ENCODE measurements at places on chromosomes 1 and 21. TPM values are rescaled to one million over a fixed set of nuclear protein-coding genes. Genes with fewer than 3 reads are reported as not detected.
A peak's percentile ranks its signal among the peaks of the same experiment; 100 is the strongest.

DNA sequence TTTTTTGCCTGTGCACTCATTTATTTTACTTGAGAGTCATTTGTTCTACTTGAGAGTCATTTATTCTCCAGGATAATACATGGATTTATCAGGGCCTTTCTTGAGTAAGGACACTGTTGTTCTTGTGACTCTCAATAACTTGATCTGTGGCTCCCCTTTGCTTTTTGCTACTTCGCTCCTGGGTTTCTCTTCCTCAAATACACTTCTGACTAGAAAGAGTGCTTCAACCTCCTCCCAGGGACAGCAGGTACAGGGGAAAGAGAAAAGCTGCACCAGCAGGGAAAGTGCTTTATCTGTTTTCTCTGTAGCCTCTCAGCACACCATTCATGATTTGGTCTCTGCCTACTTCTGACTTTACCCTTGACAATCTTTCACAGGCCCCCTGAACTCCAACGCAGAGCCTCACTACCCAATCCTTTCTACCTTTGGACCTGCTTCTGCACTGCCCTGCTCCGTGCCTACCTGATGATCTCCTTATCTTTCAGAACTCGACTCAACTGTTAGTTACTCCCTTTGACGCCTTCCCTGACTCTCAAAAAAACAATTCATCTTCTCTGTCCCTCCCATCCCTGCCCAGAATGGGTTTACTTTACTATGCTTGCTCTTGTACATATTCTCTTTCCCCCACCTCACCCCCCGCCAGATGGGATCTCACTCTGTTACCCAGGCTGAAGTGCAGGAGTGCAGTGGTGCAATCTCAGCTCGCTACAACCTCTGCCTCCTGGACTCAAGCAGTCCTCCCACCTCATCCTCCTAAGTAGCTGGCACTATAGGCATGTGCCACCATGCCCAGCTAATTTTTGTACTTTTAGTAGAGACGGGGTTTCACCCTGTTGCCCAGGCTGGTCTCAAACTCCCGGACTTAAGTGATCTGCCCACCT, 15.6 kb upstream of the PIGM start:
- peaks cover 8% of the 10 kb centered on the region for H3K27me3 ChIP-seq
- DNase-seq, result no peak
- peaks cover 14% of the 10 kb centered on the region for H3K4me1 ChIP-seq

TMEM125 gene
- not detected for total RNA-seq

- H3K4me3 ChIP-seq, result no peak overlapping the region
- H3K27ac ChIP-seq, result no peak overlapping the region
- peaks cover 13% of the 10 kb centered on the region for H3K4me1 ChIP-seq
These were observed 27.7 kb downstream of the PTPRF start for GRCh38 chr1:43558346-43558841.

DNA sequence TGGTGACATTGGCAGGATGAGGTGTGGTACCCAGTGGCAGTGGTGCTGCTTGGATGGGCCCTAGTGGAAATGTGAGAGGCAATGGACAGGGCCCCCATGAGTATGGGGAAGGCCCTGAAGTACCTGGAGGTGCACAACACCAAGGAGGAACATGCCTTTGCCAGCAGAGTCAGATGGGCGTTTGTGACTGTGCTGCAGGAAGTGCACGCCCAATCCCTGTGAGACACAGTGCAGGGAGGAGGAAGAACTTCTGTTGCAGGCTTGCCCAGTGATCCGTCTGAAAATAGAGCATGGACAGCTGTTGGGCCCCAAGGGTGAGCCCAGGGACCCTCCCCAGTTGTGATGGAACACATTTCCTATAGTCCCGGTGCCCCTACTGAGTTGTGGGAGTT, 42.7 kb downstream of the GJA5 start:
- no peaks in the 10 kb centered on the region for H3K4me1 ChIP-seq
- H3K27ac ChIP-seq, result no peak overlapping the region
- H3K4me3 ChIP-seq, result no peak overlapping the region
- no peak for DNase-seq
- H3K36me3 ChIP-seq, result no peaks in the 10 kb centered on the region
- H3K27me3 ChIP-seq, result peaks cover 2% of the 10 kb centered on the region

DNA sequence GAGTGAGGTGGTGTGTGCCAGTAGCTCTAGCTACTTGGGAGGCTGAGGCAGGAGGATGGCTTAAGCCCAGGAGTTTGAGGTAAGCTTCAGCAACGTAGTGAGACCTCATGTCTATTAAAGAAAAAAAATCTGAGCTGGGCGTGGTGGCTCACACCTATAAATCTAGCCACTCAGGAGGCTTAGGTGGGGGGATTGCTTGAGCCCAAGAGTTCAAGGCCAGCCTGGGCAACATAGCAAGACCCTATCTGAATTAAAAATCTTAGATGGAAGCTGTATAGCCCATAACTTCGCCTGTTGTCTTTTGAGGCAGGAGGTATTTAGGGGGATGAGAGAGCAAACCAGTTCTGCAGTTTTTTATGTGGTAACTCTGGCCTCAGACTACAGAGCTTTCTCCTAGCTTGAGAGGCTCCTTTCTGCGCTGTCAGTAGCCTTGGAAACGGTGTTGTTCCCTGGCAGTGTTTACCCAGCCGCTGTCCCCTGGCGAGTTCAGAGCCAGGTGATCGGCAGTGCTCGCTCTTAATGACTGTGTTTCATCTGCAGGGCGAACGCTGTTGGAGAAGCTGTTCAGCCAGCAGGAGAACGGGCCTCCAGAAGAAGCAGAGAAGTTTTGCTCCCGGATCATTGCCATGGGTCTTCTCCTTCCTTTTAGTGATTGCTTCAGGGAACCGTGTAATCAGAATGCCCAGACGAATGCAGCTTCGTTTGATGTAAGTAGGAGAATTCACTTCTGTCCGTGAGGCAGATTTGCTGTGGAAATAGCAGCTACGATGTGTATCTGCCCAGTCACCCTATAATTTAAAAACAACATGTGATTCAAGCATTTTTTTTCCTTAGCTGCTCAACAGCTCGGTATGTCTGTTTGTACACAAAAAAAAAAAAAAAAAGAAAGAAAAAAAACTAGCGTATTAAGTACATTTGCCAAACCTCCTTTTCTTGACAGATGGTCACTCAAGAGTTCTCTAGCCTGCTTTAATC, 31.2 kb downstream of the FMN2 start:
- H3K4me3 ChIP-seq, result no peak overlapping the region
- H3K27me3 ChIP-seq, result peaks cover 2% of the 10 kb centered on the region

- no peak for DNase-seq
- no peaks in the 10 kb centered on the region for H3K4me1 ChIP-seq
- H3K27me3 ChIP-seq, result no peaks in the 10 kb centered on the region
- no peak overlapping the region for H3K4me3 ChIP-seq
- peaks cover 10% of the 10 kb centered on the region for H3K36me3 ChIP-seq
These were observed 134.5 kb downstream of the ATP5PO start for GRCh38 chr21:33781121-33781520.

DNA sequence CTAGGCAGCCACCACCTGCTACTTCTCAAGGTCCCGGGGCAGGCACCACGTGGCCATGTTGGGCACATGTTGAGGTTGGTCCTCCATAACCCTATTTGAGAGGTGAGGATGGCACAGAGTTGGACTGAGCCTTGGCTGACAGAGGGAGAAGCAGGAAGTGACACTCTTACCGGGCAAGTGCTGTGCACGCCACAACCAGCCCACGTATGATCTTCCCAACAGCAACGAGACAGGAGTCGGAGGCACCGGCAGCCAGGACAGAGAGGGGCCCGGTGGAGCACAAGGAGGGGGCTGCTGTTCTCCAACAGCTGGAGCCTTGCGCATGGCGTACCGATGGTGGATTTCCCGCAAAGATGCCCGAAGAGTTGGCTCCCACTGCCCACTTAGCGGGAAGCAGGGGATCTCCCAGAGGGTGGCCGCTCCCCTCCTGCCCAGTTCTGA, 3.4 kb downstream of the CLEC20A start:
- no peaks in the 10 kb centered on the region for H3K4me1 ChIP-seq
- no peak overlapping the region for H3K27ac ChIP-seq
- no peak for DNase-seq
- H3K27me3 ChIP-seq, result peaks cover 3% of the 10 kb centered on the region

DNA sequence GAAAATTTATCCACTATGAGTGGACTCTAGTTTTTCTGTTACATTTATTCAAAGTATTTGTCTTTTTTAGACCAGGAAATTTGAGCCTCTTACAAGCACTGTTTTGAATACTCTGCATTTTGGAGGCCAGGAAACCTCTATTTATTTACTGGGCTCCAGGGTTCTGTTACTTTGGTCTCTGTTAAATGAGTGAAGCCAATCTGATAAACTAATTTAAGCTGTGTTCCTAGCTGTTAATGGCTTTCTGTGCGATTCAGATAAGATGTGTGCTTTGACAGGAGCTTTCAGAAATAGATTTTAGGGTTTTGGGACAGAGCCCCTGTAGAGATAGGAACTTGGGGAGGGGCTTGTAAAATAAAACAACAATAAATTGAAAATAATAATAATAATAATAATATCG, 23.9 kb downstream of the ACKR1 start:
- H3K4me3 ChIP-seq, result no peak overlapping the region
- peaks cover 4% of the 10 kb centered on the region for H3K4me1 ChIP-seq
- H3K36me3 ChIP-seq, result no peaks in the 10 kb centered on the region

DNA sequence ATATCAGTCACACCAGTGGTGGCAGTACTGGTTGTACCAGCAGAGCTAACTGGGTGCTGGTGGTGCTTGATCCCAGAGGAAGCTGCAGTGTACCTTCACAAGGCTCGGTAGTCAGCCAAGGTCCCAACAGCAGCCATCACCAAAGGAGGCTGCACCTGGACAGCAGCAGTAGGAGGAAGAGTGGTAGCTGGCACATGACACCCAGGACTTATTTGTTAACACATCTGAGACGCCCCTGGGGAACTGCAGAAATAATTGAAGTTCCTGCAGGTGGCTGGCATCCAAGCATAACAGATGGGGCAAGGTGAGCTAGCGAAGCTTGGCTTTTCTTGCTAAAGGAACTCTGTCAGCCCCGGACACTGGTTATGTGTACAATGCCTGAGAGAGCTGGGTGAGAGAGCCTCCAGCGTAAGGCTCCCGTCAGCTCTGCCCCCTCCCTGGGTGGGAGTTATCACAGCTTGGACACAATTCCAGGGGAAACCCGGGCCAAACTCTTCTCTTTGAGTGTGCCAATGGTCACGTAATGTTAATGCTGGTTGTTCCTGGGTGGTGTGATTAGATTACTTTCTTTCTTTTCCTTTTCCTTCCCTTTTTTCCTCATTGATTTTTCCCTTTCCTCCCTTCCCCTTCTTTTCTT, 29.1 kb upstream of the PARP1 start:
- H3K36me3 ChIP-seq, result peaks cover 9% of the 10 kb centered on the region
- DNase-seq, result no peak
- no peak overlapping the region for H3K4me3 ChIP-seq
- H3K27ac ChIP-seq, result no peak overlapping the region
- H3K4me1 ChIP-seq, result peaks cover 12% of the 10 kb centered on the region
- peaks cover 10% of the 10 kb centered on the region for H3K27me3 ChIP-seq

DNA sequence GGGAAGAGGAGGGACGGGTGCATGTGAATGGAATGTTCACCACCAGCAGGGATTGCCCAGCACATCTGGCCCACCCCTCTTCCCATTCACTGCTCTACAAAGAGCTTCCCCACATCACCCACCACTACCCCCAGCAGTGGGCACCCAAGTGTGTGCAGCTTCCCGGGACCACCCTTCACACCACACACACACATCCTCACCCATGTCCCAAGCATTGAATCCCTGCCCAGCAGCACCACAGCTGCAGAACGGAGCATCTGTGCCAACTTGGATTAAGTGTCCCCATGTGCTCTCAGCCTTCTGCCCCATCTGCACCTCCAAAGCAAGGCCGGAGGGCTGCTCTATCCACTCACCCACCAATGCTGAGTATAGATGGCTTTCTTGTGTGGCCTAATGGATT, 141.4 kb downstream of the PSMG1 start:
- peaks cover 2% of the 10 kb centered on the region for H3K4me1 ChIP-seq
- H3K27ac ChIP-seq, result no peak overlapping the region
- H3K36me3 ChIP-seq, result peaks cover 5% of the 10 kb centered on the region
- no peaks in the 10 kb centered on the region for H3K27me3 ChIP-seq
- H3K4me3 ChIP-seq, result no peak overlapping the region
- no peak for DNase-seq

- H3K36me3 ChIP-seq, result no peaks in the 10 kb centered on the region
- no peaks in the 10 kb centered on the region for H3K27me3 ChIP-seq
- H3K4me1 ChIP-seq, result peaks cover 6% of the 10 kb centered on the region
- DNase-seq, result peak; percentile 37
These were observed 83.3 kb downstream of the CDC42BPA start for GRCh38 chr1:227234998-227235405.

PSRC1 gene
- 13.9 TPM for total RNA-seq

DNA sequence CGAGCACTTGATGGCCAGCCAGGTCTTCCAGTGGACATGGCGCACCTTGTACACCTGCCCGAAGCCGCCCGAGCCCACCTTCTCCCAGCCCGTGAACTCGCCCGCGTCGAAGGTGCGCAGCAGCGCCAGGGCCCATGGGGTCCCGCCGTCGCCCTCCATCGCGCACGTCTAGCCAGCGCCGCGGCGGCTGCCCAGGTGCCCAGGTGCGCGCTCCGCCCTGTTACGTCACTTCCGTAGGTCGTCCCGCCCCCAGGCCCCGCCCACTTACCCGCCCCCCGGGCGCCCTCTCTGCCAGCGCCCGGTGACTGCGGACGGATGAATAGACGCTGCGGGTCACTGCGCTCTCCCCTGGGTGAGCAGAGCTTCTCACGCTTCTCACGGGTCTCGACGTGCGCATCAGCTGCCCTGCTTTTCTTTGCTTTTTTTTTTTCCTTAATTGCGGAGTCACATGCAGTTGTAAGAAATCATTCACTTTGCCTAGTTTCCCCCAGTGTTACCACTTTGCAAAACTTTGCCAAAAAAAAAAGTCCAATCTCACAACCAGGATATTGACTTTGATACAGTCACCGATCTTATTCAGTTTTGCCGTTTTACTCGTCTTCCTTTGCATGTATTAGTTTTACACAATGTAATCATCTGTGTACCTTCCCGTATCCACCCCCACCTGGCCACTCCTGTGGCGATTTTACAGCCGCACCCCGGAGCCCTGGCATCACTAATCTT, at the start of gene RIPK4:
TSS of gene RIPK4 (minus strand) at position 170 of the 723 bp plus-strand sequence. CDS start at position 159, 11 bp downstream.
- H3K4me3 ChIP-seq, result peak within 1 kb of the TSS; percentile 89
- H3K4me1 ChIP-seq, result peaks cover 31% of the 10 kb centered on the region
- peaks cover 4% of the 10 kb centered on the region for H3K36me3 ChIP-seq
- H3K27ac ChIP-seq, result peak within 1 kb of the TSS; percentile 31
- DNase-seq, result peak; percentile 78

- H3K27ac ChIP-seq, result no peak overlapping the region
- H3K4me3 ChIP-seq, result no peak overlapping the region
- peaks cover 4% of the 10 kb centered on the region for H3K27me3 ChIP-seq
- H3K36me3 ChIP-seq, result no peaks in the 10 kb centered on the region
- no peak for DNase-seq
- peaks cover 1% of the 10 kb centered on the region for H3K4me1 ChIP-seq
These were observed 102.0 kb downstream of the CRYAA start for GRCh38 chr21:43270800-43271301.

DNA sequence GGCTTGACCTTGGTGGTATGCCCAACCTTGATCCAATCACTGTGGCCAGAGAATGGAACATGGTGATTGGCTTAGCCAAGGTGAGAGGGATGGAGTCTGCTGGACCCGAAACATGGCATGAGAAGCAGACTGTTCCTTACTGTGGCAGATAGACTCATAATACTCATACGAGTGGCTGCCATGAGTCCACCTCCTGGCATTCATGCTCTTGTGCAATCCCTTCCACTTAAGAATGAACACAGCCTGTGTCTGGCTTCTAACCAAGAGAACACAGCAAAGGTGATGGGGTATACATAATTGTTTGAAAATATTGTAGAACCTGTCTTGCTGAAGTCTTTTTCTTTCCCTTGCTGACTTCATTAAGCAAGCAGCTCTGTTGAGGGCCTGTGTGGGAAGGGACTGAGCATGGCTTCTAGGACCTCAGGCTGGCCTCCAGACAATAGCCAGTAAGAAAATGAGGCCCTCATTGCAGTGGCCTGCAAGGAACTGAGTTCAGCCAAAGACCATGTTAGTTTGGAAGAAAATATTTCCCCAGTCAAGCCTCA, 85.9 kb downstream of the ZNF281 start:
- H3K4me1 ChIP-seq, result no peaks in the 10 kb centered on the region
- H3K4me3 ChIP-seq, result no peak overlapping the region
- peaks cover 4% of the 10 kb centered on the region for H3K27me3 ChIP-seq
- H3K36me3 ChIP-seq, result no peaks in the 10 kb centered on the region
- no peak for DNase-seq
- no peak overlapping the region for H3K27ac ChIP-seq
